ENCODE measurements at places on chromosomes 16 and 17. TPM values are rescaled to one million over a fixed set of nuclear protein-coding genes. Genes with fewer than 3 reads are reported as not detected.

Gene SLX1A
- 19.5 TPM for total RNA-seq

Gene SYNGR3
- 6.1 TPM for total RNA-seq

Gene IGF2BP1
- total RNA-seq, result 0.44 TPM

Gene KRT13
- 0.55 TPM for total RNA-seq

Gene KRTAP4-3
- total RNA-seq, result not detected

Gene AIPL1
- total RNA-seq, result not detected

Gene KCNG4
- total RNA-seq, result not detected

Gene KRTAP4-9
- 0.12 TPM for total RNA-seq

Gene SGF29
- total RNA-seq, result 10.0 TPM

Gene CA4
- not detected for total RNA-seq

Gene SLC2A4
- under 0.01 TPM for total RNA-seq

Gene EVPL
- 0.12 TPM for total RNA-seq

Gene AURKB
- 69.5 TPM for total RNA-seq

Gene LPO
- not detected for total RNA-seq

Gene IL17C
- not detected for total RNA-seq

Gene ALDH3A1
- not detected for total RNA-seq

Gene ABCA3
- 0.89 TPM for total RNA-seq

Gene NTN1
- total RNA-seq, result 0.12 TPM

Gene LYRM9
- total RNA-seq, result 11.8 TPM

Gene HOXB9
- total RNA-seq, result not detected

Gene FOXO3B
- total RNA-seq, result 3.7 TPM

Gene KIF2B
- total RNA-seq, result not detected

Gene PRDM7
- total RNA-seq, result not detected

Gene CSH2
- not detected for total RNA-seq

Gene NARF
- total RNA-seq, result 32.4 TPM

Gene CLEC10A
- total RNA-seq, result not detected
